ENCODE measurements at places on chromosomes 12 and 14.

DNA sequence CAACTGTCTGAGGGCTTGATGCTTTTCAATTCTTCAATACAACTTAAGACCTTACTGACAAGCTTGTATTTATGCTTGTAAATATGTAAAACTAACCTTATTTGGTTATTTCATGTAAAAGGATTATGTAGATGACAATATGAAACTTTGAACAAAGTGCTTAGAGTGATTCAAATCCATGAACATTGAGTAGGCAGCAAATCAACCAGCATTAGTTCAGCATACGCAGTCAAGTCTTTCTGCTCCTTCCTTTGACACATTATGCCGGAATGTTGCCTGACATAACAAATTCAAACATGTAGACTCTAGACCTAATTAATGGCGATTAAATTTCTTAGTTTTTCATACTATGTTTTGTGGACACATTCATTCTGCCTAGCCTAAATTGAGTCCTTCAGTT is 105.2 kb downstream of the FGD4 start:
- DNase-seq, result no peak

DNA sequence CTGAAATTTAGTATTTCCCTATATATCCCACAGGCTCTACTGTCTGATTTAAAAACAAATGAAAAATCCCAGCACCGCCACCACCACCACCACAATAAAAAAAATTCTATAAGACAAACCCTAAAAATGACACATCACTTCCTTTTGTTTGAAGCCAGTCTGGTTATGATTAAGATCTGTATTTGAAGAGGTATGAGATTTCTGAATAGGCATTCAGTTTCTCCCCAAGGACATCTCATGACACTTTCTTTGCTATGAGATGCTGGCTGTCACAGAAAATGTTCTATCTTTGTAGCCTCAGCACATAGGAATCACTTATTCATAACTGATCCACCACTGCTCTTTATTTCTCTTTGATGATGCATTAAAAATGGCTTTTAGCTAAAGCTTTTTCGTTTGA is 1071.0 kb downstream of the SLC6A15 start:
- no peak for DNase-seq

- DNase-seq, result no peak
Measured at GRCh38 chr14:86911486-86911885, 1081.5 kb downstream of the GALC start.

GRCh38 chr12:122668268-122668667 is 34.9 kb downstream of the HCAR2 start:
- DNase-seq, result no peak

DNA sequence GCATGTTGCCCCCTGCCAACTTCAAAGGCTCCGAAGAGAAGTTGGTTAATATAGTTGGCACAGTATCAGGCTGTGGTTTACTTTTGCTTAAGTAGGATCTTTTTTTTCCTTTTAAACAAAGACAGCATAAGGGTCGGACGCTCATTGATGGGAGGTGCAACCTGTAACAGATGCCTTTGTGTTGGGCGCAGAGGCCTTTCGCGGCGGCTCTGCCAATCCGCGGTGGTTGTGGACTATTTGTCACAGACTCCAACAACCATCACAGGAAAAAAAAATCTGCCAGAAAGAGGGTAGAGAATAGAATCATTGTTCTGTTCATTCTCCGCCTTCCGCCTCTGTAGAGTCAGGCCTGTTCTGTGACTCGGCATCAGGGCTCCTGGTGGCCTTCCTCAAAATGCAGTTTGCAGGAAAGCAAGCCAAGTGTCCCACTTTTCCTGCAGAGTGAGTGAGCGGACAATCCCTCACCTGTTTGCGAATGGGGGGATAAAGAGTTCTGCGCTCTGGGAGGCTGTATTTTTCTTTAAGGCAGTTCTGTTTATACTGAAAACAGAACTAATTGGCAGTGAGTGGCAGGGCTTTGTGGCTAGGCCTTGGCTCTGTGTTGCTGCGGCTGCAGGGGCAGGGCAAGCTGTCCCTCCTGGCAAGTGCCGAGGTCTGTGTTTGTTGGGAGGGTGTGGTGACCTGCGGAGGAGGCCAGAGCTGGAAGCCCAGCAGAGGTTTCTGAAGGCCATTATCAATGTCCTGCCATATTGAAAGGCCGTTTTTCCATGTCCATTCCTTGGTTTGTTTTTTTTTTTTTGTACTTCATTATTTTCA is 83.0 kb upstream of the PIWIL1 start:
- DNase-seq, result no peak

DNA sequence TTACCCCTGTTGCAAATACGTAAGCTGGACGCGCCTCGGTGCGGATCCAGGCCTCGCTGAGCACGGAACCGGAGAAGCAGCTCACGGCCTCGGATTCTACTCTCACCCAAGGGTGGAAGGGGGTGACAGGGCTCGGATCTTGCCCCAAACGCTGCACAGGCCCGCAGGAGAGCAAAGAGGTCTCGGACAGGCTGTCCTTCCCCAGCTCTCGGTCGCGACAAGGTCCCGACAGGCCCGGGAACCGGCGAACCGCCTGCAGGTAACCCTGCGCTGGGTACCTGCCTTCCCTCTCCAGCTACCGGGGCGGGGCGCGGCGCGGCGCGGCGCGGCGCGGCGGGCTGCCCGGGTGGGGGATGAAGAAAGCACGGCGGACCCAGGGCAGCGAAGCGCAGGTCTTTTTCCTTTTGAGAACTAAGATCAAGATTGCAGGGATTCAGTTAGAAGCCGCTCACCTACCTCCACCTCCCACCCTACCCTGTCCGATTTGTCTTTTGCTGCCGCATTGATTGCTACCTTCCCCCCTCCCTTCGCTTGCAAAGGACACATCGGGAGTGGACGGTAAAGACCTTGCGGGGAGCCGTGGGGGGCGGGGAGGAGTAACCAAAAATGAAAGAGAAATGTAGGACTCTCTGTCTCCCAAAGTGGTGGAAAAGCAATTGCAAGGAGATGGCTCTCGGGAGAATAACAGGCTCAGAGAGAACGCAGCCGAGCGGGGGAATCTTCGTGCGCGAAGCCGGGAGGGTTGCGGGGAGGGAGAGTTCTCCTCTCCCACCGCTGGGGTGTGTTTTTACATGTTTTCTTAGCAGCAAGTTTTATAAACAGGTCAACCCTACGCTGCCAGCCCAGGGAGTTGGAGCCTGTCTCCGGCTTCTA is 8.4 kb upstream of the TBX3 start:
- DNase-seq, result peak; percentile 12

GRCh38 chr14:30108975-30109700 is 181.5 kb upstream of the PRKD1 start:
- DNase-seq, result peak; percentile 8

- no peak for DNase-seq
Measured at GRCh38 chr12:94074216-94074979, 74.0 kb upstream of the PLXNC1 start.

GRCh38 chr12:101570047-101570446 is 24.7 kb upstream of the MYBPC1 start:
- DNase-seq, result no peak

- no peak for DNase-seq
Measured at GRCh38 chr12:1810201-1810930, 10.0 kb upstream of the LRTM2 start.

- no peak for DNase-seq
Measured at GRCh38 chr12:40232602-40233001, 7.8 kb downstream of the LRRK2 start.

DNA sequence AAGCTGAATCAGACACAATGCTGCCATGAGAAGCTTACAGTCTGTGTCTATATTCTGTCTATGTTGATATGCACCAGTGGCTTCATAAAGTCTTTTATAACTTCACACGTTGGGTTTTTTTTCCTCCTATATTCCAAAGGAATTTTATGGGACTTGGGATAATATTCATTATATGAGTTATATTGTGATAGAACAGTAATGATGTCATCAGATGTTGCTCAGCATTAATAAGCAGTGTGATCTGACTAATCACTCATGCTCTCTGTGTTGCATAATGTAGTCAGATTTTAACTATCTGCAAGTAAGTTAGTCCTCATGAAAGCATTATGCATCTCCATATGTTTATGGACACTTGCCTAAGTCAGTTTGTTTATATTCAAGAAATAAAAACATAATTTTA is 159.6 kb downstream of the PLCZ1 start:
- DNase-seq, result no peak

GRCh38 chr14:60647081-60647836 is 2.0 kb downstream of the SIX1 start:
- DNase-seq, result no peak

- DNase-seq, result no peak
Measured at GRCh38 chr12:66196806-66197205, 7.8 kb downstream of the IRAK3 start.

- DNase-seq, result no peak
Measured at GRCh38 chr12:29695026-29695425, 88.7 kb downstream of the TMTC1 start.

GRCh38 chr12:121138284-121138683 is 5.6 kb downstream of the P2RX7 start:
- no peak for DNase-seq

DNA sequence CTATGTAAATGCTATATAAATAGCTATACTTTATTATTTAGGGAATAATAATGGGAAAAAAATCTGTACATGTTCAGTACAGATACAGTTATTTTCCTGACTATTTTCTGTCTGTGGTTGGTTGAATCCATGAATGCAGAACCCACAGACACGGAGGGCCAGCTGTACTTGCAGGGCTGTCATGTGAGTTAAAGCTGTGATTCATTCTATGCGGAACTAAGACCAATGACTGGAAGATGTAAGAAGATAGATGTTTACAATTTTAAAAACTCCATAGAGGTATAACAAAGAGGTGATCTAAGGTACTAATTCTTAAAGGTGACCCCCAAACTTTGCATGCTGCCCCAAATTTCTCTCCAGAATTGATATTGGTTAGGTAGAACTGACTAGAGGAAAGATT is 14.6 kb downstream of the PCNX4 start:
- no peak for DNase-seq

GRCh38 chr14:83467811-83468210 is 1934.2 kb upstream of the SEL1L start:
- no peak for DNase-seq

DNA sequence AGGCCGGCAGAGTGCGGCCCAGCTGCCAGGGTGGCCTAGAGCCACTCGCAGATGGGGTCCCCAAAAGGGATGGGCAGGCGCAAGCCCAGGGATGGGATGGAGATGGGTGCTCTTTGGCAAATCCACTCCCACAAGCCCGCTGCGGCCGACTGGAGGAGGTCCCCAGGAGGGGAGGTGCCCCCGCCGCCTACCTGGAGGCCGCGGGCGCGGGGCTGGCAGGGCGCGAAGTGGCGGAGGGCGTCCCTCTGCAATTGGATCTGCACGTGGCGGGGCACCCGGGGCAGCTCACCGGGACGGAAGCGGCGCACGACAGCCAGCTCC is 730 bp downstream of the PPP1R3E start:
- DNase-seq, result no peak

- no peak for DNase-seq
Measured at GRCh38 chr14:68766299-68767247, 26.3 kb downstream of the ZFP36L1 start.

GRCh38 chr14:54673193-54674045 is 106.5 kb downstream of the SAMD4A start:
- DNase-seq, result no peak

DNA sequence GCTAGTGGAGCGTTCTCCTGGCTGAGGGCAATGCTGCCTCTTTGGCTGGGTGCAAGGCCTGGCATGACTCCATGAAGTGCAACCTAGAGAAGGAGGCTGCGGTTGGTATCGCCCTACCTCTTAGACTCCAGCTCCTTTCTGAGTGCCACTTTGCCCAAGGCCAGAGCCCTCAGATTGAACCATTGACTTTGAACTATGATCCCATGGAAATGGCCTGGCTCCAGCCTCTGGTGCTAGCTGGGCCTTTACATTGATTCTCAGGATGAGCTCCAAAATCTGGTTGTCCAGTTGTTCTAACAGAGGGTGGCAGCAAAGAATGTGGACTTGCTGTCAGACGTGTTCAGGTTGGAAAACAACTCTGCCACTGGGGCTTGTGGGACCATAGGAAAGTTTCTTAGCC is 16.1 kb upstream of the SMOC1 start:
- DNase-seq, result no peak

GRCh38 chr14:63454863-63455622 is 88.1 kb downstream of the PPP2R5E start:
- DNase-seq, result peak; percentile 86

DNA sequence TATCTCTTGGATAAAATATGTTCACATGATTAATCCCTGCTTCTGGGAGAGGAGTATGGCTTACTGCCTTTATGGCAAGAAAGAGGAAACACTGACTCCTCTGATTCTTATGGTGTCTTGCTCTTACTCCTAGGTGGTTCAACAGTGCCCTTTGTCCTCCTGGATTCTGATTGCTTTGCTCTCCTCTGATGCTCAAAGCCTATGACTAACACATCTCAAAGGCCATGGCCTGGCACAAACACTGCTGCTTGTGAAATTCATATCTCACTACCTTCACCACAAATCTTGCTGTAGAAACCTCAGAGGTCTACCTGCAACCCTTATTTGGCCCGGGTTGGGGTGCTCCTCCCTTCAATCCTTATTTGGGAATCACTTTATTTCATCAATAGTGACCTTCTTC is 217.2 kb downstream of the C12orf50 start:
- DNase-seq, result no peak

DNA sequence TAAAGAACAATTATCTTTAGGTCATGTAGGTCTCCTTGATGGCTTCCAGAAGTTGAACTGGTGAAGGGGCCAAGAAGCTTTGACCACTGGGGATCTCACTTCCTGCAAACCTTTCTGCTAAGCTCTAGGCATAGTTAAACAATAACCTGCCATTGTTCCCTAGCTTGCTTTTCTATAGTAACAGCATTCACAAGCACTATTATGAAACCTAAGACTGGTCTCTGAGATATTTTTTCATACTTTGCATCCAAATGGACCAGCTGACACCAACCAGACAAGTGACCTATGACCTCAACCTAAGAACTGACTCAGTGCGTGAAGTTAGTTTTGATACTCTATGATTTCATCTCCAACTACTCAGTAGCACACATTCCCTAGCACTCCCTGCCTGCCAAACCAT is 129.1 kb downstream of the PTPRB start:
- DNase-seq, result no peak

DNA sequence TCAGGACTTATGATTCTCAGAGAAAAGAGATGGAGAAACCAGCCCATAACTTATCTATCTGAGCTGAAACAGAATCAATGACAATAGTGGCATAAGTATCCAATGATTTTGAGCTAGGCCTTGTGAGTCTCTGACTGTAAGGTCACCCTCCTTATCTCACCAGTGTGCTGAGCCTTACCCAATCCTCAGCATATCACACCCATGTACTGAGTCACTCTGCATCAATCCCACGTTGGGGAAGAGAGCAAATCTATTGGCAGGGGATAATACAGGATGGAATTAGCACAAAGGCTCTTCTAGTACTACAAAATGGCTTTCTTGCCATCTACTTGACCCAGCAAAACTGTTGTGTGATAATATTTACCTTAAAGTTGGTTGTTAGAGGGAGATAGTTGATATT is 997.8 kb downstream of the NRXN3 start:
- no peak for DNase-seq

- DNase-seq, result no peak
Measured at GRCh38 chr12:75783093-75783877, 248.3 kb downstream of the PHLDA1 start.

DNA sequence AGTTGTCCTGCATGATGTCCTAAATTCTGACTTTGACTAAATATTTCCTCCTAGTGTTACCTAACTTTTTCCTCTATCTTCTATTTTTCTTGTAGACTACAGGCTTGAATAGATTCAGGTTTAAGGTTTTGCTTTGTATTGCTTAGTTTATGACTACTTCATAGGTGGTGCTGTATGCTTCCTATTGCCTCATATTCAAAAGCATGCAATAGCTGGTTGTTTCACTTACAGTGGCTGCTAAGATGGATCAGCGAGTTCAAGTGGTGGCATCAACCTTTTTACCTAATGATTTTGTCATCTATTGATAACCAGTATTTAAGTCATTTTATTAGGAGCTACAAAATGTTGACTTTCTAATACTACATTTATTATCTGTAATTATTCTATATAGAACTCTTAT is 36.3 kb upstream of the BICD1 start:
- no peak for DNase-seq

Data from NCI-H1436 (cell line).